ENCODE measurements at places on chromosomes 2 and 18.
A peak's percentile ranks its signal among the peaks of the same experiment; 100 is the strongest.

DNA sequence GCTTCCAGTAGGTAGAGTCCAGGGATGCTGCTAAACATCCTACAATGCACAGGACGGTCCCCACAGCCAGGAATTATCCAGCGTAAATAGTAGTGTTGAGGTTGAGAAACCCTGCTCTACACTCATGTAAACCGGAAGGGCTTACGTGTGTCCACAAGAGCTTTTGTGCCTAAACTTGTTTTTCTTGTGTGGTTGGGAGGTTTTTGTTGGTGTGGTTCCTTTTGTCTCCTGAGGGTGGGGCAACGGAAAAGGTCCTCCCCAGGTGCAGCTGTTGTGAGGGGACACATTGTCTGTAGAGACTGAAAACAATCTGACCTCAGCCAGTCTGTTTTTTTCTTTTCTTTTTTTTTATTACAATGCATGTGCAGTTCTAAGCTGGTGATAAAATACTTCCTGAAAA lies 72.7 kb upstream of the MGAT5 start:
- no peak for DNase-seq

DNA sequence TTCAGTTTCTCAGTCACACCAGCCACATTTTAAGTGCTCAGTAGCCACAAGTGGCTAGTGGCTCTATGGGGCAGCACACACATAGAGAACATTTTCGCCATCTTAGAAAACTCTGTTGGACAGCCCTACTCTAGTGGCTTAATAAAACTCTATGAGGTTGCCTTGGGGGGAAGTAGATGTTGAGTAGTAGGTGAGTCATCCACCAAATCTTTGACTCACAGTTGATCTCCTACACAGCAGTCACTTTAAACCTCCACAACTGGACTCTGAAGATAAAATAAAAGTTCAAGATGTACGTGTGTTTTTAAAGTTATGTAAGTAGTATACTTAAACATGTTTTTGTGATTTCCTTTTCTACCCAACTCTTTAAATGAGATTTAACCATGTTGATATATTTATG lies 379.0 kb downstream of the SETBP1 start:
- DNase-seq = peak; percentile 34

DNA sequence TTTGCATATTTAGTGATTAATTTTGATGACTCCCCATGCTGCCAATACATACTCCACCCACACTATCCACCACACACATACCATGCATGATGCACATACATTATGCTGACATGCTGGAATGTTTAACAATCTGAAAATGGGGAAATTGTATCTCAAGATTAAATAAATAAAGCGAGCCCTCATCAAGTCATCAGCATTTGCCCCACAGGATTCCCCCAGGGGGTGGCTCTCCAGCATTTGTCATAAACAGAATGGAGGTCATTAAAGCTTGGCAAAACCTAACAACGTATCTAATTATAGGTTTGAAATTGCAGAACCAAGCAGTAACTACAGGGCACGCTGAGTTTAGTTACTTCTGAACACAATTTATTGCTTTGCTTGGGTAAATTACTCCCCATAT lies 141.2 kb upstream of the TACR1 start:
- DNase-seq = no peak

DNA sequence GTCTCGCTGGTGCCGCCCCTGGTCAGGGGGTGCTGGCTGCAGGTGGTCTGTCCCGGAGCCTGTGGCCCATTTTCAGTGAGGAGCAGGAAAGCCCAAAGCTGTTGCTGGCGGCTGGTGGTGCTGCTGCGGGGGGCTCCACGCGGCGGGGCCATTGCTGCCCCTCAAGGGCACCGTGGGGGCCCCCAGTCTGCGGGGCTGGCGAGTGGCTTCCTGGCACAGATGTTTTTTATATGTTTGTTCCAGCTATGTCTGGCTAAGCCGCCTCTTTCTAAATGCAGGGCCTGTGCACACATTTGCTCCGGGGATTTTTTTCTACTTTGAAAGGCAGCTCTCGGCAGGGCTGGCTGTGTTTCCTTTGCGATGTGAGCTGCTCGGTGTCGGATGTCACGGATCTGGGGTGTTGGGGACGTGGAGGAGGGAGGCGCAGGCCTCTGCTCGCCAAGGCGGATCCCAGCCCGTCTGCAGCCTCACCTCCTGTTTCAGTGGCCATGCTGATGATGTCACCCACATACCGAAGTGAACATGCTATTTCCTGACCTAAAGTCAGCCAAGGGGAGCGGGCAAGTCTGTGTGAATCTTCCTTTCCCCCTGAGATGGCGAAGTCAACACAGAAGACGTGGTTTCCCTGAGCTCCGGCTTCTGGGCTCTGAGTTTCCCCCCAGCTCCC lies 112.0 kb upstream of the CTDP1 start:
- DNase-seq = peak; percentile 74

GRCh38 chr18:51578406-51578980 lies 381.0 kb upstream of the MEX3C start:
- DNase-seq = no peak

DNA sequence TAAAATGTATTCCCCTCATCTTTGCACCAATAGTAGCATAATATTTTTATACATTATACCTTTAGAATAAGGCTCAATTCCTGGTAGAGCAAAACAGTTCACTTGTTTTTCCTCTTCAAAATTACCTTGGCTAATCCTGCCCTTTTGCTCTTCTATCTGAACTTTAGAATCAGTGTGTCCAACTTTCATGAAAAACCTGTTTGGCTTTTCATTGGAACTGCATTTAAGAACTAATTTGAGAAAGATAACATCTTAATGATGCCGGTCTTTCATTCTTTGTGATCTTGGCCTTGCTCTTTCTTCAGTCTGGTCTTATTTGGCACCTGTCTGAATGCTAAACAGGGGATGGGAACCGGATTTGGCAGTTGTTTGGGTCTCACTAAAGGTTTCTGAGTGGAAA lies 112.9 kb upstream of the CD302 start:
- DNase-seq = no peak

DNA sequence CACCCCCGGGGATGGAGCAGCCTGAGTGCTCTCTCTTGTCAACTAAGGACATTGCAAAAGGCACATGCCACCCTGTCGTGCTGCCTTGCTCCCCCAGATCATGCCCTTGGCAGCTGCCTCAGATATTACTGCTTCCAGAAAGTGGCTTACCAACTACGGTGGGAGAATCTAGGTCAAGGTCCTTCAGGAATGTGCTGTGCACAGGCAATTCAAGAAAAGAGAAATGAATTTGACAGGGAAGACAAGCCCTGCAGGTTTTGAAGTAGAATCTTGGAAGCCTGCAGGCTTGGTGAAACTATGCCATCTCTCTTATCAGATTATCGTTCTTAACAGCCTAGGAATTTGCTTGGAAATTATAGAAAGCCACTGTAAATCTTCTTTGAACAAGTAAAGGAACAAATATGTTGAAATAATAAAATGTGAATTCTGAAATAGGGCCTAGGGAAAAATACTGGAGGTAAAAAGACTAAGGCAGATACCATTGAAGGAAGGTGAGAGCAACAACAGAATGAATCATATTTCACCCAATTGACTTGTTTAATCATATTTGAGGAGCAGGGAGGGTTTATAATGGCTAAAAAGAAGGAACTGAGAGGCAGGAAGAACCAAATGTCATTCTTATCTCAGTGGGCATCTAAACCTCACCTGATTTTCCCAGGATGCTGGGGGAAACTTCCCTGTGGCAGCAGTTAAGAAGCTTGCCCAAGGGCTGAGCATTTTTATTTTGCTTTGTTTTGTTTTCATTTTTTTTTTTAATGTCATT lies 94.0 kb upstream of the GLS start:
- no peak for DNase-seq

- DNase-seq = no peak
Observed at GRCh38 chr2:172211512-172211911, 108.8 kb upstream of the DLX2 start.

DNA sequence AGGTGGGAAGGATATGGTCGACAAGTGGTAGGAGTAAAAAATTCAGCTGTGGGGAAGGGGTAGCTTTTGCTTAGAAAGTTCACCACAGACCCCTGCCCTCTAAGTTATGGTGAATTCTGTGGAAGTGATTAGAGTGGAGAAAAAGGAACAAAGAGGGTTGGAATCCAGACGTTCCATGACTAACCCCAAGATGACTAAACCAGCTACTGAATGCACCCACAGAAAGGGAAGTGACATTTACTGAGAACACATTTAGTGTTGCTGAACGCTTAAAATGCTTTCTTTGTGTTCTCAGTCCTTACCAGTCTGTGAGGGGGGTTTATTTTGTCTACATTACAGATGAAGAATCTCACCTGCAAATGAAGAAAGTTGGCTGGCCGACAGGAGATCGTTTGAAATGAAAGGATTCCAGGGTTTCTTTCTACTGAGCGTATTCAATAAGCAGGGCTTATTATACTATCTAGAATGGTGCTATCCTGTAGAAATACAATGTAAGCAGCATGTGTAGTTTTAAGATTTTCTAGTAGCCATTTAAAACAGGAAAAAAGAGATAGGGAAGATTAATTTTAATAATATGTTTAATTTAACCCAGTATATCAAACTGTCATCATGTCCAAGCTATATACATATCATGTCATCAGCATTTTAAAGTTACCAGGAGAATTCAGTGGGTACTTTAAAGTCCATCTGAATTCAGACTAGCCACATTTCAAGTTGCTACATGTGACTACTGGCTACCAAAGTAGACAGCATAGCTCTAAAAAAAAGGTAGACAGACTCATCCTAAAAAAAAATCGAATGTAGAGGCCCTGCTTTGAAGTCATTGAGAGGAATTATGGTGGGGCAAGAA lies 60.1 kb downstream of the LIMS1 start:
- no peak for DNase-seq

DNA sequence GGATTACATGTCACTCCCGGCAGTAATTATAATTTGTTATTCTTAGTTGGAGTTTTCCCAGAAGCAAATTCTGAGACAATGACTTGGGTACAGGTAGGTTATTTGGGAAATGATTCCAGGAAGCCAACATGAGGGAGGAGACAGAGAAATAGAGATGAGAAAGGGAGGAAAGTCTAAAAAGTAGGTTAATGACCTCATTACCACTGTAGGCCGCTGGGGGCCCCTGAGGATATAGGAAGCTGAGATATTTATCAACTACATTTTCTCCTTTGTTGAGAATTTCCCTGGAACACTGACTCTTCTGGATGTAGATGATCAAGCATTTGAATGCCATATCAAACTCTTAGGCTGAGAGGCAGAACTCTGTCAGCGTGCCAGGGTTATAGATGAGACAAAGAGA lies 284.3 kb downstream of the ICOS start:
- DNase-seq = no peak

DNA sequence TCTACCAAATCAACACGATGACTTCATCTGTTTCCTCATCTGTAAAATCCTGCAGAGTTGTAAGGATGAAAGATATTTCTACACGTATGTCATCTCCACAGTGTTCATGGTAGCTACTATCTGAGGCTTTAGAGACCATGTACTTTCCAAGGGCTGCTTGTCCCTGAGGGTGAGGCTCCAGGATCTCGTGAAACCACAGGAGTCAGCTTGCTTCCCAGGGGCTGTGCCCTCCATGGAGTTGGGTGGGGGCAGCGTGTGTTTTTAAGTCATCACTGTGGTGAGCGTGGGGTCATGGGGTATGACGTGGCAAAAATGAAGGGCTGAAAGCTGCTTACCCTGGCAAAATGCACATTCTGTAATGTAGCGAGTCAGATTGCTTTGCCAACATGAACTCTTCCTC lies 81.6 kb downstream of the ASAP2 start:
- peak; percentile 89 for DNase-seq

- no peak for DNase-seq
Observed at GRCh38 chr2:53820711-53821110, 33.9 kb downstream of the ERLEC1 start.

- no peak for DNase-seq
Observed at GRCh38 chr2:160609346-160609745, 115.7 kb upstream of the RBMS1 start.

DNA sequence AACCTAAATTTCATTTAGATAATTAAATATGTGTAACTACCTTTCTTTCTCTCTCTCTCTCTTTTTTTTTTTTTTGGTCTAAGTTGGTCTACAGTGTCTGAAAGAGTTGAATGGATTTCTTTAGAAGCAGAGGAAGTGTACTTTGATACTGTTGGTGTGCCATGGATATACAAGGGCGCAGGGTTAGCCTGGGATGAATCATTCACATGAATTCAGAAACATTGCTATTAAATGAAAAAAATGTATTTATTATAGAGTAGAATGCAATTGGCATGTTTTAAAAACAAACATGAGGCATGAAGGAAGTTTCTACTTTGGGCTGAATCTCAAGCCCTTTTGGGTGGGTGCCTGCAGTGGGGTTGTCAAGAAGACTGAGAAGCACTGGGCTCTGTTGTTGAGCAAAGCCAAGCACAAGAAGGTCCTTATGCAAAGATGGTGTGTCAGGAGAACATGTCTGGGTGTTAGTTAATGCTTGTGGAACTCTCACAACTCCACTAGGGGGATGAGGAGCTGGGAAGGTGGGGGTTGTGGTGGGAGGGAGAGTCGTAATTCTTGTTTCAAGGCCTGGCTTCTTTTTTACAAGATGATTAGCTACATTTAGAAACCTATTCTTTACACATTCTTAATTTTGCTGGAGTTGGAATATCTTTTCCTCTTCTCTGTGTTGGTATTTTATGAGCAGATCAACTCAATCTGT lies 57.9 kb downstream of the LYPD6 start:
- no peak for DNase-seq

GRCh38 chr2:159946326-159946999 lies 116.0 kb downstream of the PLA2R1 start:
- DNase-seq = peak; percentile 12

- DNase-seq = peak; percentile 82
Observed at GRCh38 chr2:30239308-30239985, 8.1 kb downstream of the LBH start.

DNA sequence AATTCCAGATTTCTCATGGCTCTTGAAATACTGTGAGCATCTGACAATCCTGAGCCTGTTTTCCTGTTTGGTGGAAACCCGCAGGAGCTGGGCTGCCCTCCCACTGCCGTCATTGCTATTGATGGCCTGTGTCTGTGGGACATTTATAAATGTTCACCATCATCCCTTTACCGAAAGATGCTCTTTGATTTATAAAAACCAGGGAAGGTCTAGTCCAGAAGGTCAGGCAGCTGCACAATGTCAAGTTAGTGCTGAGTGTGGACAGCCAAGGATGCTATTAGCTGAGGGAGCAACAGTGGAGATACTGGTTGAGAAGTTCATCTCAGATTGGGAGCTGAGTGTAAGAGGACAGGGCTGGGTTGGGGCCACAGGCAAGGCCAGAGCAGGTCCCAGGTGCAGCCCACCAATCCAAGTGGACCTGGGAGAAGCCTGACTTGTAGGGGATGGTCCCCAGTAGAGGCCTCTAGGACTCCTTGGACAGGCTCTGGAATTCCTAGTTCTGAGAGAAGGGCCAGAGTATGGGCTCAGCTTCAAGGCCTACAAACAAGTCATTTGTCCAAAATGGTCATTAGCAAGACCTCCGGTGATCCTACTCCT lies 55.1 kb downstream of the COPS8 start:
- DNase-seq = no peak

DNA sequence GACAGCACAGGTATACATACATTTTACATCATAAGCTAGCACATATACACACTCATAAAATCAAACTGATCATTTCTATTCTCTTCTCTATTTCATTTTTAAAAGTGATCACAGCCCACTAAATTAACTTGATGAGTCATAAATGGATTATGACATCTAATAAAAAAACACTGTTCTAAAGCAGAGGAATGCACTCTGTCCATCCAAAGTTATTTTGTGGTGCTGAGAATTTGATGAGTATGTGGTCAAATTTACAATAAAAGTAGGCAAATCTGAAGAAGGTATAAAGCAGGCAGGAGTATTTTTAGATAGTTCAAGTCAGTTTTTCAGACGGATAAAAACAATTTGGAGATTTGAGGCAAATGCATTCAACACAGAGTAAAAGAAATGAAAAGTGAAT lies 104.4 kb downstream of the NOL4 start:
- DNase-seq = no peak

Measured in hepatic stellate cell (primary cell).